ENCODE measurements at places on chromosomes 5 and 9.
A peak's percentile ranks its signal among the peaks of the same experiment; 100 is the strongest.

DNA sequence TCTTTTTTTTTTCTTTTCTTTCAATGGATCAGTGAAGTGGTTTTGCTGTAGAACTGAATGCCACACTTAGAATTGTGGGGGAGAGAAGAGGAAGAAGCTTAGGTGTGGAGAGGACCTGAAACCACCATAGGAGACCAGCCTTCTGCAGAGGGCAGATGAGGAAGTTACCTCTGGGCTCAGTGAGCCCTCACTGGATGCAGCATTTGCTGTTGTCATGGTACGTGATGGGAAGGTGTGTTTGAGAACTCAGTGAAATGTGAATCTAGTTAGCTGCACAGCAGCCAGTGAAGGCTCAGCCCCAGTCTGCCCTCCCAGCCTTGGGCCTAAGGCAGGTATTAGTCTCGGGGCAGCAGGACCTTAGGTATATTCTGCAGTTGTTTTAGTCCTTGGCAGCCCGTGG is 17.5 kb downstream of the CYFIP2 start:
- no peaks in the 10 kb centered on the region for H3K27me3 ChIP-seq
- H3K36me3 ChIP-seq: peaks cover 67% of the 10 kb centered on the region
- peak overlapping the region; percentile 1 for H3K4me3 ChIP-seq
- peak; percentile 36 for DNase-seq
- peaks cover 88% of the 10 kb centered on the region for H3K4me1 ChIP-seq

GRCh38 chr5:18749763-18750162 is 1115.5 kb downstream of the TAF11L14 start:
- peaks cover 43% of the 10 kb centered on the region for H3K4me1 ChIP-seq
- H3K4me3 ChIP-seq: no peak overlapping the region
- H3K36me3 ChIP-seq: peaks cover 8% of the 10 kb centered on the region
- DNase-seq: peak; percentile 51

GRCh38 chr9:83622433-83622938 is 457 bp upstream of the IDNK start:
- H3K4me3 ChIP-seq: peak overlapping the region; percentile 82
- no peaks in the 10 kb centered on the region for H3K27me3 ChIP-seq
- H3K4me1 ChIP-seq: peaks cover 23% of the 10 kb centered on the region

DNA sequence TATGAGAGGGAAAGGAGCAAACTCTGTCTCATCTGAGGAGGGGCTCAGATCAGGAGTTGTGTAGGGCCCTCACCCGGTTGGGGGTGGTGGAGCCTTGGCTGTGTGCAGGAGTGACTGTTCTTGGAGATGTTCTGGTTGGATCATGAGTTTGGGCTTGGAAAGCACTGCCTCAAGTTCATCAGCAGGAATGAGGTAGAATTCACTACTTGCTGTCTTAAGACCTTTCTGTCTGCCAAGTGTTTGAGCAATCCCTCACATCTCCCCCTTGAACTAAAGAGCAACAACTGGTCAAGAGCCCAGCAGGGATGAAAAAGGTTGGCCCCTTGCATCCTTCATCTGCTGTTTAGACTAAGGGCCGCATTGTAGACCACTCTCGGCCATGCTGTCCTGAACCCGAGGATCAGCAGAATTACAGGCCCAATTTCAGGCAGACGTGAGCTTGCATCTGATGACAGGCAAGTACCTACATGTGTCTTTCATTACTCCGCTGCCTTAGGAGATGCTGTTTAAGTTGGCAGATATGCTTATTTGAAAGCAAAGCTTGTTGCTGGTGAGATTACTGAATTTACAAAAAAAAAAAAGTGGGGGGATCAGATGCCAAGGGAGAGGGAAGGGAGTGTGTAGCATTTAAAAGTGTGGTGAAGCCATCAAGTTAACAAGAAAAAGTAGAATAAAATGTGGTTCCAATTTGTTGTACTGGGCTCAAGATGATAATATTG is 36.4 kb downstream of the PIK3R1 start:
- H3K27ac ChIP-seq: peak overlapping the region; percentile 54
- no peak overlapping the region for H3K4me3 ChIP-seq
- peaks cover 81% of the 10 kb centered on the region for H3K4me1 ChIP-seq
- DNase-seq: no peak
- peaks cover 5% of the 10 kb centered on the region for H3K36me3 ChIP-seq
- H3K27me3 ChIP-seq: no peaks in the 10 kb centered on the region

DNA sequence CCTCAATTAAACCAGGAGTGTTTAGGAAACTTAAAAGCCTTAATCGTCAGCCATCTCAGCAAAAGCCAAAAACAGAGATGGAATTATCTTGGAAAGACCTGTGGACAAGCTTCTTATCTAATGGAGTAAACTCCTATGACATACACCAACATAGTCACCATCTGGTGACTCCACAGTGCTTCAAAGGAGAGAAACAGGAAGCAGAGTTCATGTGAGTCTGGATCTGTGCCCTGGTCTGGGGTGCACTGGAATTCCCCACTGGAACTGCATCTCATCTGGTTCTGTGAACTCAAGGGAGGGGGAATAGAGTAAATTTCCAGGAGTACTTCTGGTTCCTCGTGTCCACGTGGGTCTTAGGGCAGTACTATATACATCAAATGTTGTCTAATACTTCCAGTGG is 36.3 kb upstream of the KCNN2 start:
- H3K36me3 ChIP-seq: no peaks in the 10 kb centered on the region
- H3K4me3 ChIP-seq: no peak overlapping the region
- H3K4me1 ChIP-seq: no peaks in the 10 kb centered on the region
- no peak overlapping the region for H3K27ac ChIP-seq
- H3K27me3 ChIP-seq: no peaks in the 10 kb centered on the region

- DNase-seq: no peak
- no peak overlapping the region for H3K4me3 ChIP-seq
Observed at GRCh38 chr9:138105561-138106505, 228.3 kb downstream of the CACNA1B start.

DNA sequence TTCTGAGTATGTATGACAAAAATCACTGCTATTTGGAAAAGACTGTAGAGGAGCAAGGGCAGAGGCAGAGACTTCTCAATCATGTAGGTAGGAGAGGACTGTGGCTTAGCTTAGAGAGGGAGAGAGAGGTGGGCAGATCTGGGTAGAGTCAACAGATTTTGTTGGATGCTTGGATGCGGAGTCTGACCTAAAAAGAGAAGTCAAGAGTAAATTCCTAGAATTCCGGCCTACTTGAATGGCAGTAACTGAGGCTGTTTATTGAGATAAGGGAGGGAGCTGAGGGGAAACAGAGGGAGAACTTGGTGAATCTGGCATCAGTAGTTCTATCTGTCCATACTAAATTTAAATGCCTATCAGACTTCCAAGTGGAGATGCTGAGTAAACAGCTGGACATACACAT is 2.4 kb downstream of the TICAM2 start:
- H3K36me3 ChIP-seq: peaks cover 4% of the 10 kb centered on the region
- H3K27me3 ChIP-seq: no peaks in the 10 kb centered on the region
- no peak overlapping the region for H3K4me3 ChIP-seq
- no peak overlapping the region for H3K27ac ChIP-seq
- no peak for DNase-seq
- H3K4me1 ChIP-seq: peaks cover 33% of the 10 kb centered on the region

GRCh38 chr9:84169240-84169639 is 171.3 kb downstream of the SLC28A3 start:
- no peaks in the 10 kb centered on the region for H3K4me1 ChIP-seq
- no peak for DNase-seq
- H3K27ac ChIP-seq: no peak overlapping the region
- no peak overlapping the region for H3K4me3 ChIP-seq
- H3K27me3 ChIP-seq: no peaks in the 10 kb centered on the region

GRCh38 chr9:34454571-34455065 is 3.8 kb downstream of the FAM219A start:
- DNase-seq: peak; percentile 65
- peaks cover 48% of the 10 kb centered on the region for H3K4me1 ChIP-seq
- H3K27me3 ChIP-seq: peaks cover 2% of the 10 kb centered on the region
- H3K27ac ChIP-seq: no peak overlapping the region
- H3K4me3 ChIP-seq: no peak overlapping the region

DNA sequence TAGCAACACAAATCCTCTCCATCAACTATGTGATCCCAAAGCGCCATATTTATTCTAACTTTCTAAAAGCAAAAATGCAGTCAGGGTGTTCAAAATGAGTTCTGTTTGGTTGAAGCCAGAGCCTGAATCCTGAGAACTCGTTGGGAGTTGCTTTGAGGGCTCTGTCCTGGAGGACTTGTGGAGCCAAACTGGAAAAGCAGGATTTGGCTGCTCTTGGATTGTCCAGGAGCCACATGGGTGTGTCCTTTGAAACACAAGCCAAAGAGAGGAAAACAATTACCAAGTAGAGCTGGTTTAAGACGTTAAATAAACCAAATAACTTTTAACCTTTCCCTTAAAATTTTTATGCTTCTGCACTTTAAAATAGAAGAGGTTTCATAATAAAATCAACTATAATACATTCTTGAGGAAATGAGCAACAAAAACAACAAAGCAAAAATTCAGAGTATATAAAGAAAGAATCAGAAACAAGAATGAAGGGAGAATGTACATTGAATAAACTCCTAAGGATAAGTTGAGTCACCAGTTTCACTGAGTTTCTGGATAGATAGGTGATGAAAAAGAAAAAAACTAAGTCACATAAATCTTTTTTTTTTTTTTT is 13.5 kb downstream of the C5orf46 start:
- H3K36me3 ChIP-seq: no peaks in the 10 kb centered on the region
- no peaks in the 10 kb centered on the region for H3K4me1 ChIP-seq
- peaks cover 8% of the 10 kb centered on the region for H3K27me3 ChIP-seq
- no peak for DNase-seq
- H3K27ac ChIP-seq: no peak overlapping the region
- no peak overlapping the region for H3K4me3 ChIP-seq

GRCh38 chr5:79255786-79256557 is 20.0 kb downstream of the JMY start:
- no peak overlapping the region for H3K27ac ChIP-seq
- no peak overlapping the region for H3K4me3 ChIP-seq
- H3K4me1 ChIP-seq: peaks cover 38% of the 10 kb centered on the region
- peaks cover 10% of the 10 kb centered on the region for H3K36me3 ChIP-seq
- no peaks in the 10 kb centered on the region for H3K27me3 ChIP-seq

- no peaks in the 10 kb centered on the region for H3K36me3 ChIP-seq
- no peak overlapping the region for H3K27ac ChIP-seq
- no peak for DNase-seq
- H3K27me3 ChIP-seq: no peaks in the 10 kb centered on the region
- H3K4me1 ChIP-seq: no peaks in the 10 kb centered on the region
Observed at GRCh38 chr5:107100121-107100520, 570.6 kb downstream of the EFNA5 start.

DNA sequence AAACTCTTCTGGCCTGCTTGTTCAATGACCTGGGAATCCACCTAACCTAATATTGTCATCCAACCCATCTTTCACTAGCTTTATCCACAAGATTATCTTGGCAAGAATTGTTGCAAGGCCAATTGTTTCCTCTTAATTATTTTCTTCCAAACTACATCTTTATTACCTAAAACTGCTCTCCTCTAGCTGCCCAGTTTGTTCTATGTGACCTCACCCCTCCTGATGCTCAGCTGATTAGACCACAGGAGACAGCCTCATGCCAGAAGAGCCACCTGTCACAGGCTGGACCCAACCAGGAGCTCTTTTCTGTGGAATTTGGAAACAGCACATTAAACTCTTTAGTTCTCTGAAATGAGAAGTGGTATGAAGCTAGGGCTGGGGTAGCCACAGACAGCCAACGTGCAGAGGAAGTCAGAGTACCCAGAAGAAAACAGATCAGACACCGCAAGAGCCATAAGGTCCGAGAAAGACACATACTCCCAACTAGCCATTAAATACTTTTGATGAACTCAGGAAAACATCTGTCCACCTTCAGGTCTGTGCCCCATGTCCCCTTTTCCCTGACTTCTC is 12.0 kb downstream of the SAXO1 start:
- DNase-seq: no peak
- H3K4me3 ChIP-seq: no peak overlapping the region
- no peaks in the 10 kb centered on the region for H3K4me1 ChIP-seq
- peaks cover 3% of the 10 kb centered on the region for H3K27me3 ChIP-seq
- H3K36me3 ChIP-seq: no peaks in the 10 kb centered on the region

- peak overlapping the region; percentile 26 for H3K27ac ChIP-seq
- H3K4me3 ChIP-seq: no peak overlapping the region
- H3K36me3 ChIP-seq: peaks cover 61% of the 10 kb centered on the region
- no peaks in the 10 kb centered on the region for H3K27me3 ChIP-seq
- DNase-seq: peak; percentile 4
Observed at GRCh38 chr5:169702693-169703481, 65.8 kb downstream of the DOCK2 start.

DNA sequence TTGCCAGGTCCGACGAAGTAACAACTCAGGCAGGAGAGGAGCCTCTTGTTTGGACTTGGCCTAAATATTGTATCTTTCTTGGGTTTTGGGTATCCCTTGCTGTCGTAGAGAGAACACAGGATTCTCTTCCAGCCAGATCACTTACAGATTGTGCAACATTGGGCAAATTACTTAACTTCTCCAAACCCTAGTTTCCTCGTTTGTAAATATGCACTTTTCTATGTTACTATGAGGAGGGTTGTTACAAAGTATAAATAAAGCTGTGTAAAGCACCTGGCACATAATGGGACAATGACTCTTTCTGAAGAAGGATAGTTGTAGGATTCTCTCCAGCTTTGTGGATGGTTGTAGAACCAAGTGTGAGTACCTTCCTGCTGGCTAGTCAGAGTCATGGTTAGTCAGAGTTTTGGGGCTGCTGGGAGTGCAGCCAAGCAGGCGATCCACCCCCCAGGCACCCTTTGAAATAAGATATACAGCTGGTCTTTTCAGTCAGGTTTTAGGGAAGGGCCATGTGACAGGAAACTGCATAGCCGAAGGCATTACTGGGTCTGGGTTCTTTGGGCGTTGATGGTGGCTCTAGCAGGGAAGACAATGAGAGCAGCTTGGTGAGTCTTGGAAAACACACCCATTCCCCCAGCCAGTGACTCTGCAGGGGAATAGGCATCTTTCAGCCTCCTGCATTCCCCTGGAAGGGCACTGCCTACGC is 49.9 kb upstream of the GDNF start:
- H3K27ac ChIP-seq: no peak overlapping the region
- H3K36me3 ChIP-seq: no peaks in the 10 kb centered on the region
- H3K4me3 ChIP-seq: no peak overlapping the region
- peaks cover 3% of the 10 kb centered on the region for H3K27me3 ChIP-seq
- H3K4me1 ChIP-seq: no peaks in the 10 kb centered on the region

- no peak overlapping the region for H3K27ac ChIP-seq
- H3K36me3 ChIP-seq: no peaks in the 10 kb centered on the region
- no peak overlapping the region for H3K4me3 ChIP-seq
- no peak for DNase-seq
- peaks cover 14% of the 10 kb centered on the region for H3K27me3 ChIP-seq
Observed at GRCh38 chr5:133751846-133752245, 139.5 kb upstream of the FSTL4 start.

GRCh38 chr9:124723352-124723751 is 47.8 kb downstream of the NR6A1 start:
- no peak overlapping the region for H3K27ac ChIP-seq
- no peaks in the 10 kb centered on the region for H3K36me3 ChIP-seq
- H3K27me3 ChIP-seq: peaks cover 15% of the 10 kb centered on the region
- no peak overlapping the region for H3K4me3 ChIP-seq

- peaks cover 10% of the 10 kb centered on the region for H3K4me1 ChIP-seq
- DNase-seq: no peak
- H3K4me3 ChIP-seq: peak overlapping the region; percentile 60
- no peaks in the 10 kb centered on the region for H3K36me3 ChIP-seq
- no peak overlapping the region for H3K27ac ChIP-seq
Observed at GRCh38 chr5:132227235-132227484, 493 bp downstream of the P4HA2 start.

Measured in activated CD8-positive, alpha-beta T cell treated with anti-CD3 and anti-CD28 coated beads for 36 hours (primary cell).